ENCODE measurements at places on chromosomes 1 and 21.

GRCh38 chr1:45215485-45216199 is 9.2 kb upstream of the ZSWIM5 start:
- DNase-seq, result no peak

DNA sequence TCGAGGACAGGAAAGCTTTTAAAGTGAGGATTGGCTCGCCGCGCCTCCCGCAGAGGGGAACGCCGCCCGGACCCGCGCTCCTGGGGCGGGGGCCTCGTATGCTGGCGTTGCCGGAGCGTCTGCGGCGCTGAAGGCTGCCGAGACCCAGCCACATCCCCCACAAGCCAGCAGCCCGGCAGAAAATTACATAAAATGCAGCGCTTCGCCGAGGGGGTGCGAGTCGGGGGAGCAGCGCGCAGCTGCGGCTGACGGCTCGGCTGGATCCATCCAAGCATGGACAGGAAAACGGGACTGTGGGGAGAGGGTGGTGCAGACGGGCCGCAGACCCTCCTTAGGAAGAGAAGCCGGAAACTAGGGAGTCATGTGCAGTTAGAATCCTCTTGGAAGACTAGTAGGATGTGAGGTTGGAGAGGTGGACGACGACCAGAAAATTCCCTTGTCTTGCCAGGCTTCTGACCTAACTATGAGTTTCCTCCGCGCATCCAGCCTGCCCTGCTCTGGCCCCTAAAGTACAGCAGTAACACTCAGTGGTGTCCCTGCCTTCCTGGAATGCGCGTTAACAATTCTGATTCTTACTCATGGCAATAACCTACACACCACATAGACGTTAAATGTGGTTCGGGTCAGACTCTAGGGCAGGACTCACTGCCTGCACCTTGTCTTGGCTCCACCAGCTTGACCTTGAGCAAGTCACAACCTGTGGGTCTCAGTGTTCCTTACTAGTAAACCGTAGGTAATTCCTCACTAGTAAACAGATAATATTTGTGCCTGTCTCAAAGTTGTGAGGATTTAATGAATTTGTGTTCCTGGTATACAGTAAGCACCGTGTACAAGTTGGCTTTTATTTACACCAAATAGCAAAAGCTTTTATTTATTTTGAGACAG is 953 bp upstream of the BRWD1 start:
- peak; percentile 31 for DNase-seq

- DNase-seq, result no peak
These were observed 6.9 kb downstream of the HTR1D start for GRCh38 chr1:23210351-23210785.

DNA sequence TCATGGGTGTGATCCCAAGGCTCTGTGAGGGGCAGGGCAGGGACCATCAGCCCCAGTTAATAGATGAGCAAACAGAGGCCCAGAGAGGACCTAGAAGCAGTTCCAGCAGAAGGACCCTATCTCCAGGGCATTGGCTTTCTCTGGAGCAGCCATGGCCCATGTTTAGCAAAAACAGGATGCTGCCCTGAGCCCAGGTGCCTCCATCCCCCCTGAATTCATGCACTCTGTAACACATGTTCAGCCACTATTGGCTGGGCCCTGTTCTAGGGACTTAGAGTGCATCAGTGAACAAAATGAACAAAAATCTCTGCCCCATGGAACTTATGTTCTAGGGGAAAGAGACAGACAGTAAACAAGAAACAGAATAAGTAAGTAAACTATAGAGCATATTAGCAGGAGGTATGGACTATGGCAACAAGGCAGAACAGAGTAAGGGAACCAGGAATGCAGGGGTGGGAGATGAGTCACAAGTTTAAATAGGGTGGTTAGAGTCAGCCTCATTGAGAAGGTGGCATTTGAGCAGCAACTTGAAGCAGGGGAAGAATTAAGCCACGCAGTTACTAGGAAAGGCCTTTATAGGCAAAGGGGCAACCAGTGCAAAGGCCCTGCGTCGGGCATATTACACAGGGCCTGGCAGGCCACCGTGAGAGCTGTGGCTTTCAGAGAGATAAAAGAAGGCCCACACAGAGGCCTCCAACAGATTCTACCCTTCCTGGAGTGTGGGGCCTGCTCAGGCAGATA is 185.9 kb upstream of the EDN2 start:
- DNase-seq, result no peak

DNA sequence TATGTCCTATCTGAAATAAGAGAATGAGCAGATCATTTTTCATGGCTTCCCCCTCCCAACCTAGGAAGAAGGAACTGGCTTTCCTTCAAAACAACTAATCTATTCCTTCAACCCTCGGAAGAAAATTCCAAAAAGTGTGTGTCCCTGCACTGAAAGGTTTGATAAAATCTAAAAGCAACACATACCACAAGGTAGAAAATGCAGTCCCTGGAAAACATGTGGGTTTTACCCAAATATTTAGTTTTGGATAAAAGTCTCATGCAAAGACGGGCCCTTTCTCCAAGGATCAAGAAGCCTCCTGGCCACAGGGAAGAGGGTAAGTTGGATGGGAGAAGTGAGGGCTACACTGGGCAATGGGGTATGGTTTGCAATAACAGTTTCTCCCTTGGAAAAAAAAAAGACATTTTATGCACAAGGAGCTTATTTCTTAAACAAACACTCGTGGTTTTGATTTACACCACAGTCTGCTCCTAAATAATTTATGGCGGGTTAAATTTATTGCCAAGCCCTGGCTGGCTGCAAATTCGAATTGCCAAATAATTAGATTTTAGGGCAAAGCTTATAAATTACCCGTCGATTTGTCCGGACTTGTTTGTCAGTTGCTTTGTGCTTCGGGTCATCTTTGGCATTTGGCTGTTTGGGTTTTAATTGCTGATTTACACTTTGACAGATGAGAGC is 28.9 kb downstream of the ERI3 start:
- DNase-seq, result no peak

- no peak for DNase-seq
These were observed 63.4 kb downstream of the OPTC start for GRCh38 chr1:203557390-203557789.

GRCh38 chr21:42676808-42677207 is 23.4 kb downstream of the PDE9A start:
- no peak for DNase-seq

GRCh38 chr1:116820369-116820768 is 66.1 kb downstream of the CD2 start:
- DNase-seq, result no peak

GRCh38 chr21:33380483-33380998 is 22.7 kb upstream of the IFNGR2 start:
- peak; percentile 75 for DNase-seq

- DNase-seq, result no peak
These were observed 5.7 kb downstream of the IGSF5 start for GRCh38 chr21:39750670-39751069.

- DNase-seq, result peak; percentile 25
These were observed 15.9 kb upstream of the SPOCD1 start for GRCh38 chr1:31831397-31832378.

- DNase-seq, result no peak
These were observed 51.8 kb upstream of the SLC16A1 start for GRCh38 chr1:113007706-113008364.

- no peak for DNase-seq
These were observed 25.5 kb downstream of the ZC3H11B start for GRCh38 chr1:219587401-219587800.

Measured in HepG2 (cell line).